ENCODE measurements at places on chromosomes 7 and 10.

GRCh38 chr7:101904019-101904418 lies 86.6 kb downstream of the CUX1 start:
- no peak for DNase-seq
- no peak overlapping the region for H3K4me3 ChIP-seq
- peaks cover 3% of the 10 kb centered on the region for H3K36me3 ChIP-seq

DNA sequence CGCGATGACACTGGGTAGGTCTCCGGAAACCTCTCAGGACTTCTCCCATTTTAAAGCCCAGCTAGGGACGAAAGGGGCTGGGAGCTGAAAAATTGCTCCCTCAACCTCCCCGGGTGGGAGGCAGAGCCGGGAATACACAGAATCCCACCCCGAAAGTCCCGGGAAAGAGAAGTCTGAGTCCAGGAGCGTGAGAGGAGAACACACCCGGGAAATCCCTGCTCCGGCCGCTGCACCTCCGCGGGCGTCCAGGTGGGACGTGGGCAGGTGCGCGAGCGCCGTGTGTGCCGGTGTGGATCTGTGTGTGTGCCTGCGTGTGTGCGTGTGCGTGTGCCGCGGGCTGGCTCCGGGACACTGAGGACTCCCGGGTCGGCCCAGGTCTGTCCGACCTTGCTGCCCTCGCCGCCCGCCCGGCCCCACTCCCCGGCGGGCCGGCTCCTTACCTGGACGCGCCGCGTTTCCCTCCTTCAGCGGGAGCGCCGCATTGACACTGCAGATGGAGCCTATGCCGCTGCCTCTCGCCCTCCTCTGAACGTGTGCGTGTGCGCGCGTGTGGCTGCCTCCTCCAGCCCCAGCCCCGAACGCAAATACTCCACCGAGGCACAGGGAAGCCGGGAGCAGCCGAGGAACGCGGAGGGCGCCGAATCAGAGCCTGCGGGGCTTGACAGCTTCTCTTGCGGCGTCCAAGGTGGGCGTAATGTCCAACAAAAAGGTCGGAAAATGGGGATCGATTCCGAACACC lies at the start of gene PLXNA4:
Gene PLXNA4 (minus strand): TSS at position 489 of the 739 bp plus-strand sequence. CDS start 67,777 bp downstream, outside the sequence.
- H3K4me1 ChIP-seq, result peaks cover 2% of the 10 kb centered on the region
- H3K27me3 ChIP-seq, result peaks cover 81% of the 10 kb centered on the region
- DNase-seq, result no peak
- no peak within 1 kb of the TSS for H3K27ac ChIP-seq
- peak within 1 kb of the TSS; percentile 12 for H3K4me3 ChIP-seq
- no peaks in the 10 kb centered on the region for H3K36me3 ChIP-seq

DNA sequence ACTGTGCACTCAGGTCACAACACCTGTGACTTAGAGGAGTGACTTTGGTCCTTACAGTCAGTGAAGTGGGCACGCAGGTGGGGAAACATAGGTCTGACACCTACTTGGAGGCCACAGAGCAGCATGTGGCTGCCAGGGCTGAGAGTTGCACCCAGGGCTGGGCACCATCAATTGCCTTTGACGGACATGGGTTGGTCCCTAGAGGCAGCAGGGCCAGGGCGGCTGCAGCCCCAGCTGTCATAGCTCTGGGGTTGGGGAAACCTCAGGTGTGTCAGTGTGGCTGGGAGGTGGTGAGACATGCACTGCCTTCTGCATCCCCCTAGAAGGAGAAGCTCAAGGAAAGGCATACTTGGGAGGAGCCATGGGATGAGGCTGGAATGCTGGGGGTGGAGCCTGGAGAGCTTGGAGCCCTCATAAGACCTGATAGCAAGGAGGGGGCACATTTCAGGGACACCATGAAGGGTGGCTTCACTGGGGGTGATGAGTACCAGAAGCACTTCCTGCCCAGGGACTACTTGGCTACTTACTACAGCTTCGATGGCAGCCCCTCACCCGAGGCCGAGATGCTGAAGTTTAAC lies at the start of gene INMT:
Gene INMT (plus strand): TSS at position 440 of the 578 bp plus-strand sequence. CDS start 16 bp downstream, at position 456.
- no peaks in the 10 kb centered on the region for H3K27me3 ChIP-seq
- peak within 1 kb of the TSS; percentile 50 for H3K27ac ChIP-seq
- no peak within 1 kb of the TSS for H3K4me3 ChIP-seq
- H3K4me1 ChIP-seq, result peaks cover 38% of the 10 kb centered on the region

DNA sequence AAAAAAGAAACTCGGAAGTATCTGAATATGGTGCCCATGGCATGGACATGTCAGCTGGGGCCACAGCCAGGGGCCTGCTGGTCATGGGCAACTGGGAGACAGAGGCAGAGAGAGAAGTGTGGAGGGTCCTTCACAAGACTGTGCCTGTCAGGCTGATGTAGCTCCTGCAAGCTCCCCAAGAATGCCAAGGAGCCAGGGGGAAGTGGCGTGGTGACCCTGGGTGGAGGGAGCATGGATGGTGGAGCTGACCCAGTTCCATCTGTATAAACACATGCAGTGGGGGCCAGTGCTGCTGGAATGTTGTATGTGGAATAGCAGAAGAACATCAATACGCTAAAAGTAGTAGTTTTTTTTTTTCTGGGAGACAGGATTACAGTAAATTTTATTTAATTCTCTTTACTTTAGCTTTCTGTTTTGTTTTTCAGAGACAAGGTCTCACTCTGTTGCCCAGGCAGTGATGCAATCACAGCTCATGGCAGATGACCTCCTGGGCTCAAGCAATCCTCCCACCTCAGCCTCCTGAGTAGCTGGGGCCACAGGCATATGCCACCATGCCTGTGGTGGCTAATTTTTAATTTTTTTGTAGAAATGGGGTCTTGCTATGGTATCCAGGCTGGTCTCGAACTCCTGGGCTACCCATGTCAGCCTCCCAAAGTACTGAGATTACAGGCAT lies 10.5 kb upstream of the ZMIZ2 start:
- no peaks in the 10 kb centered on the region for H3K36me3 ChIP-seq
- no peaks in the 10 kb centered on the region for H3K27me3 ChIP-seq
- no peak overlapping the region for H3K4me3 ChIP-seq

DNA sequence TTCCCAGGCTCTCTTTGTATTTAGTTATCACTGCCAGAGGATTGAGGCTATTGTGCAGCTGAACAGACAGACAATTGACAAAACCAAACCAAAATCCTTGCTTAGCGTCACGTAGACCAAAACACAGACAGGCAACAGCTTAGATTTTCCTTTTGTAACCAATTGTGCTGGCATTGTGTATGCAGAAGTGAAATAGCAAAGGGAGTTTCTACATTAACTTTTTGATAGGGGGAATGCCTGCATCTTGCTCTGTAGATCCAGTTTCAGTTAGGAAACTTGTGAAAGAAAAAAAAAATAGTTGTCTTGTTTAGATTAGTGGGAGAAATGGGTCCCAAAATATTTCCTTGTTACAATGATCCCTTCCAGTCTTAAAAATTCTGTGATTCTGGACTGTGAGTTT lies 333.8 kb downstream of the BBS9 start:
- no peaks in the 10 kb centered on the region for H3K27me3 ChIP-seq
- H3K27ac ChIP-seq, result no peak overlapping the region
- H3K4me3 ChIP-seq, result no peak overlapping the region
- no peaks in the 10 kb centered on the region for H3K4me1 ChIP-seq
- no peaks in the 10 kb centered on the region for H3K36me3 ChIP-seq

- no peaks in the 10 kb centered on the region for H3K27me3 ChIP-seq
- no peak overlapping the region for H3K27ac ChIP-seq
- no peaks in the 10 kb centered on the region for H3K4me1 ChIP-seq
- no peaks in the 10 kb centered on the region for H3K36me3 ChIP-seq
These were observed 145.5 kb downstream of the KLF6 start for GRCh38 chr10:3639546-3639945.

DNA sequence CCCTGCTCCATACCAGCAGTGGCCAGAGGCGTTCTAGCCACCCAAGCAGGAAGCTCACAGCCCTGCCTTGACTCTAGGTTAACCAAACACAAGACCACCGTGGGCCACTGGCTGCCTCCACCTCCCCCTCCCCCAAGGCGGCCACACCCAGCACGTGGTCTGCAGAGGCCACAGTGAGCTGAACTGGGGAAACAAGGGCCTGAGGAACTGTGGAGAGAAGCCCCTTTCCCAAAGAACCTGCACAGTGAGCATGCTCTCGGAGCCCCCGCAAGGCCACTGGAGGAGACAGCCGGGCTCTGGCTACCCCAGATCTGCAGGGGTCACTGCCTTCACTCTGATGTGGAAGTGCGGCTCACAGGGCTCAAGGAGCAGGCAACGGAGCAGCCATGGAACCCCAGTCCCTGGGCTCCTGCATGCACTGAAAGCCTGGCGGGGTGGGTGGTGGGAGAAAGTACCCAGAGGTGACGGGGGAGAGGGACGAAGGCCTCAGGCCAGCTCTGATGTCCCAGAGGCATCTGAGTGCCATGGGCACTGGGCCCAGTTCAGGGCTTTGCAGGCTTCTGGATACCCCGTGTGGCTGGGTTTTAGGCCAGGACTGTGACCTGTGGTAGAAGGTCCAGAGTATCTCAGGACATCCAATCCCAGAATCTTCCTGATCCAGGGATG lies 189.2 kb downstream of the EBF3 start:
- DNase-seq, result no peak
- H3K4me3 ChIP-seq, result no peak overlapping the region
- peaks cover 5% of the 10 kb centered on the region for H3K36me3 ChIP-seq
- no peaks in the 10 kb centered on the region for H3K27me3 ChIP-seq
- H3K4me1 ChIP-seq, result no peaks in the 10 kb centered on the region

DNA sequence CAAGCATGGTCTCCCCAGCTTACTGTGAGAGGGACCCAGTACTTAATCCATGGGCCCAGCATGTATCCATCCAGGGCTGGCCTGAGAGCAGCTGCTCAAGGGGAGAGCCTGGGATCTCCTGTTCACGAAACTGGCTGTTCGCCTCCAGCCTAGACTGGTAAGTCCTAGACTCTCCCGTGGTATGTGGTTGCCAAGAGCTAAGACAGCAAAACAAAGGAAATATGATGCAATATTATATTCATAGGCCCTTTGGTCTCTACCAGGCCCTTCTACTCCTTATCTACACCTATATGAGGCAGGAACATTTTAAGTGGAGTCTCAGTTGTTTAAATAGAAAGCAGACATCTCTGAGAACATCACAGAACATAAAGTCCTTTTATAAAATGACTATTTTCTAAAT lies 28.9 kb upstream of the STK17A start:
- peak; percentile 83 for DNase-seq
- H3K36me3 ChIP-seq, result no peaks in the 10 kb centered on the region

Measured in large intestine (tissue), 12 donors.